ENCODE measurements at places on chromosomes 5 and 9. TPM values are rescaled to one million over a fixed set of nuclear protein-coding genes. Genes with fewer than 3 reads are reported as not detected.

The ANXA1 gene
- 924 TPM for total RNA-seq

The SLC34A3 gene
- not detected for total RNA-seq

The MGAT4B gene
- 119 TPM for total RNA-seq

The CCL28 gene
- total RNA-seq, result 10.7 TPM

The DOLK gene
- total RNA-seq, result 17.6 TPM

The NACC2 gene
- 12.6 TPM for total RNA-seq

The KIF4B gene
- not detected for total RNA-seq

The GFRA3 gene
- not detected for total RNA-seq

The GPRIN1 gene
- total RNA-seq, result 4.7 TPM

The IRX2 gene
- total RNA-seq, result 41.5 TPM

The STPG3 gene
- total RNA-seq, result not detected
